ENCODE measurements at places on chromosomes 16 and 17.

GRCh38 chr16:55452996-55453395 is 26.0 kb upstream of the MMP2 start:
- DNase-seq: no peak

GRCh38 chr16:11212798-11213196 is 43.2 kb downstream of the SOCS1 start:
- DNase-seq: no peak

- DNase-seq: no peak
Observed at GRCh38 chr17:46264456-46265198, 30.3 kb upstream of the LRRC37A start.

- no peak for DNase-seq
Observed at GRCh38 chr17:16877099-16877498, 94.8 kb downstream of the TNFRSF13B start.

GRCh38 chr16:71867939-71868338 is 16.0 kb downstream of the ZNF821 start:
- DNase-seq: no peak

- DNase-seq: no peak
Observed at GRCh38 chr17:44581868-44582267, 24.6 kb downstream of the FZD2 start.

DNA sequence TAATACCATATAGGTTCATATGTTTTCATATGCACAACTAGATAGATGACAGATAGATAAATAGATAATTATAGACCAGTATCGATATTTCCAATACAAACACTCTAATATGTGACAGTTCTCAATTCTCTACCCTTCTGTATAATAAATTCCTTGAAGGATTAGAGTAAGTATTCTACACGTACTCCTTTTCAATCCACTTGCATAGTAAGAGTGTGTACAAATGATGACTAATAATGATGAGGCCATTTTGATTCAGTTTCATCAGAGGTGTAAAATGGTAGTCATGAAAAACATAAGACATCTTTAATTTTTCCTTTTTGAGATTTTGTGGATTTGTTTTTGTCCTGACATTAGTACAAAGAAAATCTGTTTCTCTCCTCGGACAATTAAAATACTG is 188.3 kb upstream of the WSB1 start:
- no peak for DNase-seq

GRCh38 chr17:28043296-28043695 is 819 bp downstream of the NLK start:
- DNase-seq: no peak

DNA sequence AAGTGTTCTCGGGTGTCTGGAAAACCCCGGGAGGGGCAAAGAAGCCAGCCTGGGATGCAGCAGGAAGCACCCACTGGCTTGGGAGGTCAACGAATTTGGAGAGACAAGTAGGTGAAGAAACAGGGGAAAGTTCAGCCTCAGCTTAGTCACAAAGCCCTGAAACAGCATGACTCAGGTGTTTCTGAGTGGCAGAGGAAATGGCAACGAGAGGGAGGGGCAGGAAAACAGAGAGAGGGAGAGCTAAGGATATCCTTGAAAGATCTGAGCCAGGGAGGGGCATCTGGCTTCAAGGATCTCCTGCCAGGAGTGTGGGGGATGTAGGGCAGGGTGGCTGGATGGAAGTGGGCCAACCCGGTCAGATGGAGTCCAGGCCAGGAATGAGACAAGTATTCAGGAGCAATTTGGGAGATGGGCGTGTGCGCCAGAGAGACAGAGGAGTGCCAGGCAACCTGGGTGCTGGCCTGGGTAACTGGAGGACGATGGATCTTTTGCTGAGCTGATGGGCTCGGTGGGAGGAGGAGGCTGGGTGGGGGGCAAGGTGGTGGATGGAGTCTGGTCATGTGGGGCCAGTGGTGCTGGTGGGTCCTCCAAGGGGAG is 27.2 kb downstream of the ABCC3 start:
- DNase-seq: no peak

DNA sequence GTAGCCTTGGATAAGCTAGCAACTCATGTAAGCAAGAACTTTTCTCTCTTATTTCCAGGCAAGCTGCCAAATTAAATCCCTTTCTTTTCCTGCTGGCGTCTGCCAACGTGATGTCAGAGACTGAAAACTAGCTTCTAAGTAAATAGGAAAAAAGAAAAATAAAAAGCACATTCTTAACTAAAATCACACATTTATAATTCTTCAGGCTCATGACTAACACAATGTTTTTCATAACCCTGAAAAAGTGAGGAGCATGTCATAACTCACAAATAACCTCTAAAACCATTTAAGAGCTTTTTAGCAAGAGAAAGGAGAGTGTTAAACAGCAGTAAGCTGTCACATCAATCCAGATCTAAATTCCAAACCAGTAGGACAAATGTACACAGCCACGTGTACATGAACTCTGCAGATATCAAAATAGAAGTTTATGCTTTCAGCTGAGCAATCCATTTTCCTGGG is 110.0 kb downstream of the N4BP1 start:
- no peak for DNase-seq

DNA sequence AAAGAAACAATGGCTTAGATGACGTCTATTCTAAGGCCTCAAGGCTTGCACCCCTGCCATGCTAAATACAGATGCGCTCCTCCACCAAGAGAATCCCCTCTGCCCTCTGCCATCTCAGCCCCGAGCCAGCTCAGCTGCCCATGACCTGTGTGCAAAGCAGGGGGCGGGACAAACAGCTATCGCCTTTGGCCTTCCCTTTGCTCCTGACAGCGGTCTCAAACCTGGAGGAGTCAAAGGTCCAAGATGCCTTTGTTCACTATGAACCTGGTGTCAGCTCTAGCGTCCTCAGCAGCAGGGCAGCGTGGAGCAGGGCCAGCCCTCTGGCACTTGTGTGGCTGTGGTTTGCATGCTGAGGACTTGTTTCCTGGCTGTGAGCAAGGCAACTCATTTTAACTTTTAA is 12.3 kb downstream of the SLX4 start:
- no peak for DNase-seq

- DNase-seq: no peak
Observed at GRCh38 chr16:720990-721764, at the start of gene ANTKMT. TSS of gene ANTKMT (plus strand) at chr16:721146. CDS start at chr16:721275, 129 bp downstream.

DNA sequence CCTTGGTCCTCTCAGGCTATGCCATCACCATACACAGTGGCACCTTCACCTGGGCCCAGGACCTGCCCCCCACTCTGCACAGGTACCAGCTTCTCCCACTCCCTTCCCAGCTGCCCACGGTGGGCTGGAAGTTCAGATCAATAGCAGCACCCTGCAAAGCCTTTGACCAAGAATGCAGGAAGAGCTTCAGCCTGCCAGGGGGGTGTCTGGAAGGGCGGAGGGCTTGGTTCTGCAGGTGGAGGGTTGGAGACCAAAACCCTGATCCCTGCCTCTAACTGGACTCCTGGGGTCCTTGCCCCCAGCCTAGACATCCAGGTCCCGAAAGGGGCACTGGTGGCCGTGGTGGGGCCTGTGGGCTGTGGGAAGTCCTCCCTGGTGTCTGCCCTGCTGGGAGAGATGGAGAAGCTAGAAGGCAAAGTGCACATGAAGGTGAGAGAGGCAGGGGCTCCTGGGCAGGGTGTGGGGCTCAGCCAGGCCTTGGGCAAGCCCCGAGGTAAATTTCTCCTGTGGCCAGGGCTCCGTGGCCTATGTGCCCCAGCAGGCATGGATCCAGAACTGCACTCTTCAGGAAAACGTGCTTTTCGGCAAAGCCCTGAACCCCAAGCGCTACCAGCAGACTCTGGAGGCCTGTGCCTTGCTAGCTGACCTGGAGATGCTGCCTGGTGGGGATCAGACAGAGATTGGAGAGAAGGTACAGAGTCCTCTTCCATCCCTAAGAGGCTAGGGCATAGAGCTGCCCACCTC is 34.3 kb downstream of the ABCC3 start:
- no peak for DNase-seq

DNA sequence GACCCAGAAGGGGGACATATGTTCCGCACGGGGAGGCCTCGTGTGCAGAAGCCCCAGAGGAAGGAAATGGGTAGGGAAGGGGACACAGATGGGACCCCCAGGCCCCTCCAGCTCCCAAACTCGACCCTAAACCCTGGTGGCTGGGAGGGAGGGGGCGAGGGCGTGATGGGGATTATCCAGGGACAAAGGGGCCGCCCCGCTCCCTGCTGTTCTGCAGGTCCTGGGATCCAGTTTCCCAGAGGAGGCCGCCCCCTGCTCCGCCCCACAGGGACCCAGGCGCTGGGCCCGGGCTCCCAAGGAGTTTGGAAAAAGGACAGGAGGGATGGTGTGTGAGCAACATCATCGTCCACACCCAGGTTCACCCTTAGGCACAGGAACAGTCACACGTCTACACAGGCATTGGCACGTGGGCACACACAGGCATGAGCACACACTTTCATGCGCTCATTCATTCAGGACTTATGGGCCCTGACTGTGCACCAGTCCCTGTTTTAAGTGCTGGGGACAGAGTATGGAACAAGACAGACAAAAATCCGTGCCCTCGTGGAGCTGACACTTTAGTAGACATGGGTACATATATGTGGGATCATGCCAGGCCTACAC is 12.8 kb upstream of the FBXL19 start:
- no peak for DNase-seq

DNA sequence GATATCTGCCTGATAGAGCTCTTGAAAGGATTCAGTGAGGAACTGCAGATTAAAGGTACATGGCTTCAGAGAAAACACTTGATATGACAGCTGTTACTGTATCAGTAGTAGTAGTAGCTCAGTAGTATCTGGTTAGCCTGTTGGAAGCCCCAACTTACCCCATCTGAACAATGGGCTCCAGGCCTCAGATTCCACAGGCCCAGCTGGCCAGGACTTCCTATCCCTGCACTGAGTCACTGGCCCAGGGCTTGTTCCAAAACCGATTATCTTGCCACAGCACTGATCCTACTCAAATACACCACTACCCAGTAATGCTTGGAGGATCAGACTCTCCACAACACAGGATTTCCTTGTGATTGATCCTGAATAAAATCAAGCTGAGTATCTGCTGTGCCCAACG is 32.6 kb downstream of the DCUN1D3 start:
- no peak for DNase-seq

DNA sequence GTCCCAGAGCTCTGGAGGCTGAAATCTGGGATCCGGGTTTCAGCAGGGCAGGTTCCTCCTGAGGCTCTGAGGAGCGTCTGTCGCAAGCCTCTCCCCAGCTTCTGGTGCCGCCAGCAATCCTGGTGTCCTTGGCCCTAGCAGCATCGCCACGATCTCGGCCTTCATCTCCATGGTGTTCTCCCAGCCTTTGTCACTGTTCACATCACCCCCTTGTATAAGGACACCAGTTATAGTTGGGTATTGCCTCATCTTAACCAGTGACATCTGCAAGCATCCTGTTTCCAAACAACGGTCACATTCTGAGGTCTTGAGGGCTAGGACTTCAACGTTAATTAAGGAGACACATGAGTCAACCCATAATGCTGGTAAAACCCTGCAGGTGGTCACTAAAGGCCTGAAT is 2.8 kb upstream of the PPP1R27 start:
- DNase-seq: no peak

GRCh38 chr16:12027558-12028287 is 51.2 kb downstream of the SNX29 start:
- no peak for DNase-seq

GRCh38 chr16:73289232-73289631 is 241.3 kb upstream of the ZFHX3 start:
- DNase-seq: no peak

GRCh38 chr16:63005356-63005755 is 969.1 kb upstream of the CDH8 start:
- DNase-seq: no peak

GRCh38 chr17:13157656-13158055 is 139.8 kb upstream of the ELAC2 start:
- no peak for DNase-seq

DNA sequence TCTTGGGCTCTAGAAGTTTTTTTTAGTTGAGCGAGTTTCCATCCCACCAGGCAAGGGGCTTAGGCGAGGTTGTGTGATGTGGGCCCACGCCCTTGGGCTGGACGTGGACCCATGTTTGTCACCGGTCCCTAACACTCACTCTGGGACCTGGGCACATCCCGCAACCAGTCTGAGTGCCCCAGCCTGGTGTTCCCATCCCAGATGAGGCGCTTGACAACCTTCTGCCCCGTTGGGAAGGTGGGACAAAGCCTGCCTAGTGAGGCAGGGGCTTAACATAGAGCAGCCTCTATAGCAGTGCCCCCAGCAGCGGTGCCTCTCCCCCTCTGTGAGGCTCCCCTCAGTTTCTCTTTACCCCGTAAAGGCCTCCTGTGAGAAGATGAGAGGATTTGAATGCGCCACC is 22.5 kb downstream of the CMIP start:
- no peak for DNase-seq

DNA sequence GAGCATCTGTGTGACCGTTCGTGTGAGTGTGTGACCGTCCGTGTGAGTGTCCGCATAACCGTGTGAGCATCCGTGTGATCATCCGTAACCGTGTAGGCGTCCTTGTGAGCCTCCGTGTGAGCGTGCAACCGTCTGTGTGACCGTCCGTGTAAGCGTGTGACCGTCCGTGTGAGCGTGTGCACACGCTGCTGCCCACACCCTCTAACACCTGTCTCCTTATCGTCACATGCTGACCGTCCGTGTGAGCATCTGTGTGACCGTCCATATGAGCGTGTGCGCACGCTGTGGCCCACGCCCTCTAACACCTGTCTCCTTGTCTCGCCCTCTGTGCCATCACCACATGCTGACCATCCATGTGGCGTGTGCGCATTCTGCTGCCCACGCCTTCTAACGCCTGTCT is 31.1 kb downstream of the NME3 start:
- DNase-seq: no peak

GRCh38 chr17:8015236-8015956 is 13.0 kb downstream of the GUCY2D start:
- DNase-seq: no peak

DNA sequence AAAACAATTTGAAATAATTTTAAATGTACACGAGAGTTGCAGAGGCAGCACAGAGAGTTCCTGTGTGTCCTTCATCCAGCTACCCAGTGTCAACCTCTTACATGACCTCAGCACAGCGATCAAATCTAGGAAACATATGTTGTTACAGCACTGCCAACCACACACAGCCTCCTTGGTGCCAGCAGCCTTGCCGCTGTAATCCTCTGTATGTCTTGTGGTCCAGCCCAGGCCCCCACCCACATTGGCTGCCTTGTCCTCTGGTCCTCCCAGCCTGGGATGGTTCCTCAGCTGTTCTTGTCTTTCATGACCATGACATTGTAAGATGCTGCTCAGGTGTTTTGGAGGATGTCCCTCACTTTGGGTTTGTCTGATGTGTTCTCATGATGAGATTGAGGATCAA is 178.0 kb downstream of the RPTOR start:
- no peak for DNase-seq

GRCh38 chr16:27344721-27345120 is 30.9 kb downstream of the IL4R start:
- DNase-seq: no peak

GRCh38 chr17:77778636-77779489 is 179.6 kb upstream of the TNRC6C start:
- DNase-seq: no peak

GRCh38 chr16:69105501-69106361 is at the start of gene HAS3:
TSS of gene HAS3 (plus strand) at chr16:69105653. CDS start at chr16:69109396, 3,743 bp downstream.
- DNase-seq: peak; percentile 86

DNA sequence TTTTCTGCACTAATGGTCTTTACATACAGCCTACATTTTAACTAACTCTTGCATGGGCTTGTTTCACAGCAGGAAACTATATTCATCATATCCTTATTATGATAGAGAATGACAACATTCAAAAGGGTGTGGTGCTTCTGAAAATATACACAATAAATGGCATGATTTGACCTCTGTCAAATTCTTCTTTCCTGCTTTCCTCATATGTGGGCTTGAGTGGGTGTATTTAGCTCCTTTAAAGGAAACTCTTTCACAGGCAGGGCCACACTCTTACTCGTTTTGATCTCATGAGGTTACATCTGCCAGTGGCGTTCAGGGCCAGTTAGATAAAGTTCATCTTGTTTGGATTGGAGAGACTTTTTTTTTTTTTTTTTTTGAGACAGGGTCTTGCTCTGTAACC is 6.1 kb downstream of the SLC35G3 start:
- DNase-seq: no peak
